Neural progenitor cell (in vitro differentiated cells): ENCODE measurements at places on chromosomes 1 and 21. TPM values are rescaled to one million over a fixed set of nuclear protein-coding genes. Genes with fewer than 3 reads are reported as not detected.
A peak's percentile ranks its signal among the peaks of the same experiment; 100 is the strongest.

The CACHD1 gene
- 49.9 and 61.0 TPM in 2 replicates for total RNA-seq

The FAM131C gene
- total RNA-seq, result 0.13 and 2.6 TPM in 2 replicates

The VSIG8 gene
- total RNA-seq, result not detected in 2 replicates

The CTSS gene
- 0.06 TPM in 1 of 2 replicates, not detected in the other for total RNA-seq

The B3GALT5 gene
- 1.3 and 1.5 TPM in 2 replicates for total RNA-seq

DNA sequence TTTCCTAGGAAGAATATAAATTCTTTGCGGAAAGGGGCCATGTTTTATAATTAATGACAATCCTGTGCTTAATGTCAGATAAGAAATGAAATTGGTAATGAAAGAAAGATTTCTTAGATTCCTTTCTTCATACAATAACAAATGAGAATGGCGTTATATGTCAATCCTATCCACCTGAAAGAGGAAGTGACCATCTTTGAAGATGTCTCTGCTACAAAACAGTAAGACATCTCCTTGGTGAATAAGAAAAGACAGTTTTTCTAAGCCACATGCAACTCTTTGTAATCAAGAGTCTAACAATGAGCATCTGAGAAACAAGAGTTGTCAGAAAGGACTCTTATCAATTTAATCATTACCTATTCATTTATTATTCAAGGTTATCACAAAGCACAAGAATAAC lies 286.0 kb downstream of the VAV3 start:
- no peak for DNase-seq

DNA sequence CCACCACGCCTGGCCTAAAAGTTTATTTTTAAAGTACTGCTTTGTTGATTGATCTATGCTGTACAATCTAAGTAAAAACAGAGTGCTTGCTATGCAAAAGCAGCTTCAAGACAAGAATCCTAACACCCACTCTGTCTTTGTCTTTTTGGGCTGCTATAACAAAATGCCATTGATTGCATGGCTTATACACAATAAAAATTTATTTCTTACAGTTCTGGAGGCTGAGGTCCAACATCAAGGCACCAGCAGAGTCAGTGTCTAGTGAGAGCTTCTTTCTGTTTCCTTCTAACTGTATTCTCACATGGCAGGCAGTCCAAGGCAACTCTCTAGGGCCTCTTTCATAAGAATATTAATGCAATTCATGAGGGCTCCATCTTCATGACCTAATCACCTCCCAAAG lies 63.6 kb upstream of the GJA5 start:
- DNase-seq, result no peak

- no peak for DNase-seq
Observed at GRCh38 chr21:45332415-45332814, 44.7 kb upstream of the POFUT2 start.

- DNase-seq, result no peak
Observed at GRCh38 chr1:28933277-28933676, 18.9 kb downstream of the EPB41 start.

- DNase-seq, result peak; percentile 37
Observed at GRCh38 chr1:205256951-205257625, 29.3 kb downstream of the TMCC2 start.
